ENCODE measurements at places on chromosomes 12 and 14.
A peak's percentile ranks its signal among the peaks of the same experiment; 100 is the strongest.

DNA sequence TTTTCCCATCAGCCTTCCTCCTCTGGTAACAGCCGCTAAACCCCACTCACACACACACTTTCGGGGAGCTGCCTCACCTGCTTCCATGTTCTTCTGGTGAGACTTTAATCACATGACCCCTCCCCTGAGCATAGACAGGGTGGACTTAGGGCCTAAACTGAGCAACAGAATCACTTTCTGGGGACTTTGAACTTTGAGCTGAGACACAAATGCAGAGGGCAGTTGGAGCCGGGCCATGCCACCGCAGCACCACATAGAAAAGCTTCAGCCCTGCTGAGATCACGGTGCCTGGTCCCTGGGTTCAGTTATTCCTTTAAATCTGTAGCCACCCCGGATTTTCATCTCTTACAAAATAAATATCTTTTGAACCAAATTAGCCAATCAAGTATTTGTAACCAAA lies 18.4 kb upstream of the MAP3K9 start:
- no peak for DNase-seq

DNA sequence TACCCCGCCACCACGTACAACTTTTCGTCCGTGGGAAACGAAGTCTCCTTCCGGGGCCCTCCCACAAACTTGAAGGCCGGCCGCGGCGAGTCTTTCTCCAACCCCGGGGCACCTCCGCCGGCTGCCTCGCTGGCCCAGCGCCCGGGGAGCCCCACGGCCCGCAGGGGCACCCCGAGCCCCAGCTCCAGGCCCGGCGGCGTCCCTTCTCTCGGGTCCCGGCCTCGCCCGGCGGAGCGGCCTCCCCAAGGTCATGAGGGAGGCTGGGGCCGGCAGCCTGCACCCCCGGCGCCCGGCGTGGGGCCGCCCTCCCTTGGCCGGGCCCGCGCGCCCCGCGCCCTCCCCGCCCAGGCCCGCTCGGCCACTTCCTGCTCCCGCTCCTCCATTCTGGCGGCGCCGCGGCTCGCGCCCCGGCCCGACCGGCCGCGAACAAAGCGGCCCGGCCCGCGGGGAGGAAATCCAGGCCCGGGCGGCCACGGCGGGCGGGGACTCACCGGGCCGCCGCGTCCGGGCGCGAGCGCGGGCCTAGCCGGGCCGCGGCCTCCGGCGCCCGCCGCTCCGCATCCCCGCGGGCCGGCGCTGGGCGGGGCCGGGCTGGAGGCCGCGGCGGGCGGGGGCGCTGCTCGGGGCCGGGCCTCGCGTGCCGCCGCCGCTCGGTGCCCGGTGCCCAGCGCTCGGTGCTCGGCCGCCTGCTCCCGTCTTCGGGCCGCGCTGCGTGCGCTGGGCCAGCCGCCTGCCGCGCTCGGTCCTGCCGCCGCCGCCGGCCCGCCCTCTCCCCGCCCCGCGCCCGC lies at the start of gene AKT1:
Gene AKT1 (minus strand): TSS at position 756 of the 788 bp plus-strand sequence. CDS start 3,105 bp downstream, outside the sequence.
- peak; percentile 39 for DNase-seq

DNA sequence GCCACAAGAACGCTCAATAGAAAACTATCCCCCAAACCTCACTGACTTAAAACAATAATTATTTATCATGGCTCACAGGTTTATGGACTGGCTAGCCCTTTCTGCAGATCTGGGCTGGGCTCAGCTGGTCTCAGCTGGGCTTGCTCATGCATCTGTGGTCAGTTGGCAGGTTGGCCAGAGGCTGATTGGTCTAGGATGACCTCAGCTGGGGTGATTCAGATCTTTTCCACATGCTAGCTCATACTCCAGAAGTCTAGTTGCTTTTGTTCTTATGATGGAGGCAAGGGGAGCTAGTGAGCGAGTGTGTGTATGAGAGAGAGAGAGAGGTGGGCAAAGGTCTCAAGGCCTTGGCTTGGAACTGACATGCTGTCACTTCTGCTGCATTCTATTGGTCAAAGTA lies 181.2 kb upstream of the NRXN3 start:
- no peak for DNase-seq

DNA sequence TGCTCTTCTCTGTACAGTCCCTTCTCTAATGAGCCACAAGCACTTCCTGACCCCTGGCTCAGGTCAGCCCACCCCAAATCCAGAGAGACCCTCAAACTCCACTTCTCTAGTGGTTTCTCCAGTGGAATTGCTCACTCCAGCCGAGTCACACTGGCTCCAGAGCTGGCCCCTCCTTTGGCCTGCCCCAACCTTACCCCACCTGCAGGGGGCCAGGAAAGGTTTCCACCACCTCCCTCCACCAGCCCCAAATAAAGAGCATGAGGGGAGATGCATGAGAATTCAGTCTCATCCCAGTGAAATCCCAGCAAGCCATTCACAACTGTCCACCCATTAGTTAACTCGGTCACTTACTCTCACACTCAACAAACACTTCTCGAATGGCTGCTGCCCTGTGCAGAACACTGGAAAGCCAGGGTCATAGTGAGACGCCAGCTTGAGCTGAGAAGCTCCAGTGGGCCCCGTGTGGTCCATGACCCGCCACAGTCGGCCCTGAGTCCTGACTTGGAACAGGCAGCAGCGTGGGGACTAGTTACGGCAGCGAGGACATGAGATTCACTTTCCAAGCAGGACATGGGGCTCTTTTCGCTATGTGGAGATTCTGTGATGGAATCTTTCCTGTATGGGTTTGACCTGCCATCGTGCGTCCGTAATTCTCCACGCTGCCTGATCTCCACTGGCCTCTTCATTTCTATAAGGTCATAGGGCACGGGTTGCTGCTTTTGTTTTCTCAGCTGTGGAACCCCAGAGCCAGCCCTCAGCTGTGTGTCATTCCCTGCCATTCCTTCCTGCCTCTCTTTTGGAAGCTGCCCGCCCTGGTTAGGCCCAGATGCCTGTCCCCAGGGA lies 44.2 kb downstream of the SLC6A12 start:
- no peak for DNase-seq

GRCh38 chr14:80770114-80770908 lies 171.2 kb downstream of the CEP128 start:
- DNase-seq = no peak

- DNase-seq = no peak
Measured at GRCh38 chr12:94265539-94265938, 117.2 kb downstream of the PLXNC1 start.

DNA sequence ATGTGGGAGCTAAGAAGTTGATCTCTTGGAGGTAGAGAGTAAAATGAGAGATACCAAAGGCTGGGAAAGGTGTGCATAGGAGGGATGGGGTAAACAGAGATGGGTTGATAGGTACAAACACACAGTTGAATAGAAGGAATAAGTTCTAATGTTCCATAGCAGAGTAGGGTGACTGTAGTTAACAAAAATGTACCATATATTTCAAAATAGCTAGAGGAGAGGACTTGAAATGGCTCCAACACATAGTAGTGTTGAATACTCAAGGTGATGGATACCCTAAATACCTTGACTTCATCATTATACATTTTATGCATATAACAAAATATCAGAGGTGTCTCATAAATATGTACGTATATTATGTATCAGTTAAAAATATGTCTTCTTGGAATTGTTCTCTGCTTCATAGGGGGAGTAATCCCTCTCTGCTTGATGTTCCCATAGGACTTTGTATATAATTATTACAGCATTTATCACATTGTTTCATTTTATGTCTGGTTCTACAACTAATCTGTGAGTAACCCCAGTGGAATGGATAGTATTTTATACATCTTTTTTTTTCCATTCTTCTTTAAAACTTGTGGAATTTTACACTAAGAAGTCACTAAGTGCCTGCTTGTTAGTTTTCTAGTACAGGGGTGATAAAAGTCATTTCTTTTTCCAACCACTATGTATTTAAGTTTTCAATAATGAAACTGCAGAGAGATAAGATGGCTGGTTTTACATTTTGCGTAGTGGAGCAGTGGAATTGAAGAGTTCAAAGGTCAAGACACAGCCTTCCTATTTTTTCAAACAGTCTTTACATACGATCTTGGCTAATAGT lies 1940.0 kb upstream of the SEL1L start:
- DNase-seq = no peak

DNA sequence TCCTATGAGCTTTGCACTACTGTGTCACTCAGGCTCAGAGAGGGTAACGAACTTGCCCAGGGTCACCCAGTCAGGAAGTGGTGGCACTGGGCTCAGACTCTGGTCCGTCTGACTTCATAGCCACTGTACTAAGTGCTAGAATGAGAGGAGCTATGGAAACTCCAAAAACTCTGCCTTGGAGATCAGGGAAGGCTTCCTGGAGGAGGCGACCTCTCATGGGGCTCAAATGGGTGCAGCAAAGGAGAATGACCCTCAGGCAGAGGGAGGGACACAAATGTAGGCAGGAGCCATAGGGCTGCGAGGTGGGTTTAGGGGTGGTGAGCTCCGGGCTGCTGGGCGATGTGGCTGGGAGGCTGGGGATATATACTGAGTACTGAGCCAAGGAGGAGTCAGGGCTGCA lies 3.2 kb downstream of the CCDC197 start:
- DNase-seq = no peak

DNA sequence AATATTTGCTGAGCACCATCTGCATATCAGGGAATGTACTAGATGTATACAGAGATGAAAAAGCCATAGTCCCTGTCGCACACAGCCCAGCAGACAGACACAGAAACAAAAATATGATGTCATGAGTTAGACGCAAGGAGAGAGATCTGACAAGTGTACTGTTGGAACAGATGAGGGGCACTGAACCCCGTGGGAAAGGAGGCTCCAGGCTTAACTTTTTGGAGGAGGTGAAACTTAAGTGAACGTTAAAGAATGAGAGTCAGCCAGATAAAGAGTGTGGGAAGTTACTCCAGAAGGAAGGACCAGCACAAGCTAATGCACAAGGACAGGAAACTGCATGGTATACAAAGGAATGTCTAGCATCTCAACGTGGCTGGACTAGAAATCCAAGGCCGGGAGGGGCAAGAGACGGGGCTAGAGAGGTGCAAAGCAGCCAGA lies 2.5 kb upstream of the ACTN1 start:
- no peak for DNase-seq

- DNase-seq = no peak
Measured at GRCh38 chr12:2924019-2924418, 33.3 kb downstream of the TULP3 start.

GRCh38 chr12:98420461-98420860 lies 94.9 kb upstream of the TMPO start:
- no peak for DNase-seq

GRCh38 chr12:96078231-96079135 lies 43.1 kb upstream of the LTA4H start:
- DNase-seq = no peak

- DNase-seq = no peak
Measured at GRCh38 chr14:41285186-41285748, 321.4 kb upstream of the LRFN5 start.

DNA sequence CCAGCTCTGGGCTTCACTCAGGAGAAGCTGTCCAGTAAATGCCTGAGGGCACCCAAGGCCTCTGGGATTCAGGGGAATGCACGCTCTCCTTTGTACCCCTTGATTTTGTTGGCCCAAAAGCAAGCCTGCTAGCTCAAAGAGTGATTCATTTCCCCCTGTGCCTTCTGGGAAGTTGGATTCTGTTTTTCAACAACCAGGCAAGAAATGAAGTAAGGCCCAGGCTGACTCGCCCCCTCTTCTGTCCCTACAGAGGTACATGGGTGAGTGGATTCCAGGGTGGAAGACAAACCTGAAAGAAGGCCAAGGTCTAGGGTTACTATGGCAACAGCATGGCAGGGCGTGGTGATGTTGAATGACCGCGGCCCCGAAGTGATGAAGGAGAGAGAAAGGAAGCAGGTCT lies 9.3 kb upstream of the SERPINA5 start:
- DNase-seq = no peak

- DNase-seq = no peak
Measured at GRCh38 chr12:102763061-102763460, 154.0 kb downstream of the PAH start.

Measured in GM12865 (cell line).